Activated T-cell treated with anti-CD3 and anti-CD28 coated beads, Interleukin-2, amount 50 U/mL, for 48 hours (primary cell): ENCODE measurements at places on chromosomes 5 and 9.

- no peak for DNase-seq
These were observed 234.4 kb downstream of the NTRK2 start for GRCh38 chr9:84903963-84904362.

DNA sequence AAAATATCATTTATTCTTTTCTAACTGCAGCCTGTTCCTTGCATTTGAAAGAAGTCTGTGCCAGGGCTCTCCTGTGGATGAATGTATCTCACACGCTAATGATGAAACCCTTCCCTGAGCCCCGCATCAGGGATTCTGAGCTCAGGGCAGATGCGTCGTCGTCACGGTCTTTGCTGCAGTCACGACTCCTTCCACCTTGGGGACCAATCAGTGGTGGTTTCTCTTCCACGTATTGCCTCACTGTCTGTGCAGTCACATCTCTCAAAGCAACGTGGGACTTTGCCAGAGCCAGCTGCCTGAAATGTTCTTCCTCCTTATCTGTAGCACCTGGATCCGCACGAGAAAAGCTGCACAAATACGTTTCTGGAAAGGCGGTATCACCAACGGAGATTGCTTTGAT is 13.9 kb upstream of the UBE2QL1 start:
- no peak for DNase-seq

DNA sequence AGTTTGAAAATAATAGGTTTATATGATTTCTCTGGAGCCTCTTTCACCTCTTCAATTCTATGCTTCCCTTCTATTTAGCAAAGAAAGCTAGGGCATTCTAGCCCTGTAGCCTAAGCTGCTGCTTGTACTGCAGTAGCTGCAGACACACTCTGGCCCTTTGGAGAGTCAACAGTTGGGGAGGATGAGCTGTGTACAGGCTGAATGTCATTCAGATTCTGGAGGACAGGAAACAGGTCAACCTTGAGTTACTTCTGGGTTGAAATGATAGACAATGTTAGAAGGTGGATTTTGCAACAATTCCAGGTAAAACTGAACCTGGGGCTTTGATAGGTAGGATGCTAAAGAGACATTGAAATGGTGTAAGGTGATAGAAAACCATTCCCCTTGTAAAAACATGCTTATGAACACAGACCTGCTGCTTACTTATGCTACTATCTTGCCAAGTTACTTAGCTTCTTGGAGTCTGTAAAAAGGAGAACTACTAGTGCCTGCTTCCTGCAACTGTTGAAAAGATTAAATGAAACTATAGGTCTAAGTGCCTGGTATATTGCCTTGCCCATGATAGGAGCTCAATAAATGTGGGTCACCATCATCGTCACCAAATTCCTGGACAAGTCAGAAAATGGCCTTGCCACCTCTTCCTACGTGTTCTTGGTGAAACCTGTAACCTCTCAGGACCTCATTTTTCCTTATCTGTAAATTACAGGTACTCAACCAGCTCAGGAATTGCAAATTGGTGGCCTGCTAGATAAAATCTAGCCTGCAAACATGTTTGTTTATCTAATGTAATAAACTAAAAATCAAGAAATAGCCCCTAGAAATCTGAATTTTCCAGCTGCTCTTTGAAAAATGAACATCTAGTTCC is 83.7 kb downstream of the GALNT10 start:
- DNase-seq: no peak

DNA sequence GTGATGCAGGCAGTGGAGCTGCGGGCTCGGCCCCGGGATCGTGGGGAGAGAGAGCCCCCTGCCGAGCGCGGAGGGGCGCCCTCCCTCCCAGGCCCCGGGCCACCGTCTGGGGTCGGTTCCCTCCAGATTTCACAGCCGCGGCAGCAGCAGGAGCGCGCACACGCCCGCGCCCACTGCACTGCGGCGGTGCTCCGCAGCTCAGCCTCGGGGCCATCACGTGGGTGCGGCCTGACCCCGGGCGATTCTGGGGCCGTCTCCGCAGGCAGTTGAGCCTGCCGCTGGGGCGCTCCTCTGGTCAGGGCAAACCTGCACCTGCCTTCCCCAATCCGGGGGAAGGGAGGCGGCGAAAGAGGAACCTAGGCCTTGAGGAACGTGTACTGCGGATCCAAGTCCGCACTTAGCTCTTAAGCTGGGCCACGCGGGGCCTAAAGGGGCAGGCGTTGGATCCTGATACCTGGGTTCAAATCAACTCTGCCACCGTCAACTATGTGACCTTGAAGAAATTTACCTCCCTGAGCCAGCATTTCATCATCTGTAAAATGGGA is 9.4 kb upstream of the DELE1 start:
- DNase-seq: peak; percentile 48

DNA sequence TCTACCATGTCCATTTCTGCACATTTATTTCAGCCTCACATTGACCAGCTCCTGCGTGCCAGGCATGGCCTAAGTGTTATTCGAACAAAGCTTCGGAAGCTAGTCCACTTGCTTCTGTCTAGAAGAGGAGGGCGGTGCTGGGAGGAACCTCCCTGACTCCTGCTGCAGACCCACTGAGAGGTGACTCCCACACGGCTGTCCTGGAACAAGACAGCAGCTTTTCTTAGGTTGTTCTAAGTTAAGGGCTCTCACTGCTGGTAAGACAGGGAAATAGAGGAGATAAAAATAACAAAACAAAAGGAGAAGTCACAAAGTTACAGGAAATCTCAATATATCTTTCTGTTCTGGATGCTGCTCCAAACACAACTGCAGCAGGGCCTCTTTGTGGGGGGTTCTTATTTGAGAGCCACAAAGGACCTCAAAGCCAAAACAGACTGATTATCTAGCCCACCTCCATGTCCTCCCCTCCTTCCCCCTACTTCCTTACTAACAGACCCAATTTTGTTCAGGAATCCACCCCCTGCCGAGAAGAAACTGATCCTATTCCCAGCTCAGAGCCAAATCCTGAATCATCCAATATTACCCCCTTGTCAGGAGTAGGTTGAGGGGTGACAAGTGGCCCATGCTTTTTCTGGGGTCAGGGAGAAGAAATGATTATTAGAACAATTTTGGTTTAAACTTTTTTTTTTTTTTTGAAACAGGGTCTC is 28.4 kb upstream of the KCNIP1 start:
- DNase-seq: no peak

GRCh38 chr5:78538240-78538850 is 110.2 kb downstream of the LHFPL2 start:
- no peak for DNase-seq

DNA sequence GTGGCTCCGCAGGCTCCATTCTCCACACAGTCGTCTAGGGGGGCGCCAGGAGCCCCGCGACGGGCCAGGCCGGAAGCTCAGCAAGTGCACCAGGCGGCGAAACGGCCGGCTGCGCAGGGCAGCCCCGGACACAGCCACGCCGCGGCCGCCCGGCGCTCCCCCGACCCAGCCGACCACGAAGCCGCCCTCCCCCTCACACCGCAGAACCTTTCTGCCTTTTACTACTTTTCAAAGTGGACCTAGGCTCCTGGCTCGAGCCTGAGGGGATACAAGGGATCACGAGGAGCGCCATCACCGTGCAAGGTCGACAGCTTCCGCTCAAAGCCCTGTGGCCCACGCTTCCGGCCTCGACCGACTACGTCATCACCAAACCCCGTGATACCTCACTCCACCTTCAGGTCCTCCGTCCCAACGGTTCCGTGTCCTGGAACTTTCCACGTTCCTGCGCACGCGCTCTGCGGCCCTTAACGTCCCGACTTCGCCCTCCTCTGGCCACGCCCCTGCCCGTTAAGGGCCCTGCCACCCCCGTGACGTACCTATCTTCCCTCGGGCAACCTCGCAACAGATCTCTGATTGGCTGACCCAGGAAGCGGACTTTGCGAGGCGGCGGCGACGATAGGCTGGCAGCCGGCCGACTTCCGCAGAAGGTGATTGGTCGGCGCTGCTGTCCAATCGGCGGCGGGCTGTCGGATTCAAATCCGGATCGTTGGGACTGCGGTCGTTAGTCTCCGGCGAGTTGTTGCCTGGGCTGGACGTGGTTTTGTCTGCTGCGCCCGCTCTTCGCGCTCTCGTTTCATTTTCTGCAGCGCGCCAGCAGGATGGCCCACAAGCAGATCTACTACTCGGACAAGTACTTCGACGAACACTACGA is at the start of gene CKS2:
CKS2 (plus strand) TSS at position 721 of the 871 bp plus-strand sequence; CDS start at position 819, 98 bp downstream.
- DNase-seq: peak; percentile 100
